ENCODE measurements at places on chromosomes 2 and 18. TPM values are rescaled to one million over a fixed set of nuclear protein-coding genes. Genes with fewer than 3 reads are reported as not detected.

GRCh38 chr18:46130061-46130460, 25.9 kb downstream of the HAUS1 start:
- peak; percentile 21 for DNase-seq

GRCh38 chr2:221975151-221975550, 323.6 kb downstream of the PAX3 start:
- DNase-seq, result no peak

GRCh38 chr18:80023173-80023572, 11.1 kb upstream of the RBFA start:
- DNase-seq, result no peak

DNA sequence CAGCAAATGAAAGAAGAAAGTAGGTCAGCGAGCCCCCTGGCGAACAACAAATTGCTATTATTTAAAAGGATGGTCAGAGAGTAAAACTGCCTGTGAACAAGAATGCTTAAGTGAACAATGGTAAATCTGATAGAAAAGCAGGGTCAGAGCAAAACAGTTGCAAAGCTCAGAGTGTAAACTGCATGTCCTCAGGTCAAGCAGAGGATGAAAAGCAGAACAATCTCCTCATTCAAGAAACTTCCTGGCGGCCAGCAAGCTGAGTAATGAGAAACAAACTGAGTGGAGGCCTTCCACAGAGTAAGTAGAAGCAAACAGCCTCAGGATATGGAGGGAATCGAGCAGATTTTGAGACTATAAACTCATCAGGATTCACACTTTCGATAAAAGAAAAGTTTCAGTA, 117.9 kb downstream of the PPP1R1C start:
- DNase-seq, result no peak

DNA sequence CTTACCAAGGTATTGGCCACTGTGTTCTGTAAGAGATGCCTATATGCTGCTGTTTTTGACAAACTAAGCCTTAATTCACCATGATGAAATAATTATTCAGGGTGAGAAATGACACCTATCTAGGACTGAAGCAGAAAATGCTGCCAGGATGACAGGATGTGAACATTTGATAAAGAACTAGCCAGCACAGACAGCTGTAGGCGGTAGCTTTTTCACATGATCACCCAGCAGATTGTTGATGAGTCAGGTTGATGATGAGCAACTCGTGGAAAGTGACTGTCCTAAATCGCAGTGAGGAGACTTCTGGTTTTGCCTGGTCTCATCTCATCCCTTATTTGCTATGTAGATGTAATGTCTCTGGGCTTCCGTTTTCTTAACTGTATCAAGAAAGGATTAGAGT, 144.1 kb downstream of the PRPF40A start:
- DNase-seq, result no peak

- DNase-seq, result no peak
Measured at GRCh38 chr2:188032306-188032705, 259.4 kb upstream of the GULP1 start.

GRCh38 chr18:3595369-3596273, 145.6 kb downstream of the TGIF1 start:
- DNase-seq, result peak; percentile 67

GRCh38 chr2:43159797-43160196, 66.6 kb downstream of the ZFP36L2 start:
- no peak for DNase-seq

- DNase-seq, result no peak
Measured at GRCh38 chr2:234457421-234457820, 39.5 kb downstream of the ARL4C start.

DNA sequence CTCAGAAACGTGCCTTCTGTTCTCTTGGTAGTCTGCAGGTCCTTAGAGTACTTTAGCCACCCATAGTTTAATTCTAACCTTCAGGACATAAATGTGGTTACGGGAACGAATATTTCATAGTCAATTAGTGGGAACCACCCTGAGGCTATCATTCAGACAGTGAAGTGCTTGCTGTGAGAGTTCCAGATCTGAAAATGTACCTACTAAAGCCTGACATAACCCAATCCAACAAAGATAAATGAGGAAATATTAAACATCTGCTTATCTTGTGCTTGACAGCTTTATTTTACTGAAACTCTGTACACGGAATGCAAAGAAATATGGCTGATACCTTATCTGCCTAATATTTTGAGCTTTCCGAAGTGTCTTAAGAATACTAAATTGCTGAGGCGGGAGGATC, 43.0 kb downstream of the RAB27B start:
- DNase-seq, result no peak

- DNase-seq, result no peak
Measured at GRCh38 chr2:39232141-39232540, 11.6 kb downstream of the CDKL4 start.

- no peak for DNase-seq
Measured at GRCh38 chr2:36819095-36819711, 122.7 kb downstream of the VIT start.

GRCh38 chr18:63180971-63181376, 138.6 kb downstream of the BCL2 start:
- DNase-seq, result no peak

DNA sequence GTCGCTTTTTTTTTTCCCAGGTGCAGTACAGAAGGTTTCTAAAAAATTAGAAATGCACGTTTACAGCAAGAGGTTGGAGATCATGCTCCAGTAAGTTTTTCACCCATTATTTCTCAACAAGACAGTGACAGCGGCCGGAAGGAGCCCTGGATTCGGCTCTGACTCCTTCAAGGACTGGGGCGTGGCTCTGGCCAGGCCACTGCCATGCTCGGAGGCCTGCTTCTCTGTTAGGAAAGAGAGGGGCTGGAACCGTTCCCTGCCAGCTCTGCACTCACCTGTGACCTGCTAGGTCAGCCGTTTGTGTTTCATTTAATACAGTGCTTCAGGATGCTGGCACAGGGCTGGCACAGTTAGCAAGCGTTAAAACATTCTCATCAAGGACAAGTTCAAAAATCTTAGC, 6.7 kb upstream of the IAH1 start:
- DNase-seq, result no peak

The DLGAP1 gene
- 3.1 TPM for total RNA-seq

The CYP26B1 gene
- total RNA-seq, result 6.5 TPM

The ASXL3 gene
- total RNA-seq, result 6.9 TPM
